HCT116 (cell line): ENCODE measurements at places on chromosomes 7 and 10.

- no peak for DNase-seq
Observed at GRCh38 chr10:131204406-131205152, 106.9 kb downstream of the TCERG1L start.

DNA sequence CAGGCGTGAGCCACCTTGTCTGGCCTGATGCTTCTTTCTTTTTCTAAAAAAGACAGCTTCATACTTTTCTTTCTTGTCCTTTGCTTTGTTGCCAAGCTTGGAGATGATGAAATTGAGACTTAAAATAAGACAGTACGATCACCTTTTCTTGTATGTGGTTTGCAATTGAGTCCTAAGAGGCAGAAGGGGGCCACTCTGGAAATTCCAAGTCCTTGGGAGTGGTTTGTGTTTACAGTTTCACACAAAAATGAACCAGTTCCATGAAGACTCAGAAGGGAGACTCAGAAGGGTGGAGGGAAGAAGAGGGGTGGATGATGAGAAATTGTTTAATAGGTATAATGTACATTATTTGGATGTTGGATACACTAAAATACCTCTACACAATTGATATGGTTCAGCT, 70.7 kb upstream of the TNS3 start:
- no peak for DNase-seq

GRCh38 chr10:126250527-126251310, 137.6 kb downstream of the ADAM12 start:
- DNase-seq = no peak

- no peak for DNase-seq
Observed at GRCh38 chr7:102431617-102432298, 1.6 kb upstream of the ORAI2 start.

- no peak for DNase-seq
Observed at GRCh38 chr10:61899997-61900828, 1.3 kb upstream of the ARID5B start.

DNA sequence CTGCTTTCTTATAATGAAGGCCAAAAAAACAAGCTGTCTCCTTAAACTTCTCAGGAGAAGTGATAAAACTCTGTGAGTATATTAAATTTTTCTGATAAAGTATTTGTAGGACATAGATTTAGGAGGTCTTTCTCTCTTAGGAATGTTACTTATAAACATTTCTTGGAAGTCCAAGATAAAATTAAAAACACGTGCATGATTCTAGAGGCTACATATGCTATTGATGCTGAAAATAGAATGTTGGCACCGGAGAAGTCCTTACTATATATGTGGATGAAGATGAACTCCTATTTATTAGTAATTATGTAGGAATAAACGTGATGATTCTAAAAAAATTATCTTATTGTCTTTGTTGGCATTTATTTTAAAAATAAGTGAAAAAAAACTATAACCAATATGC, 241.3 kb upstream of the LRRTM3 start:
- DNase-seq = no peak

- no peak for DNase-seq
Observed at GRCh38 chr10:98272656-98273055, 4.7 kb upstream of the LOXL4 start.

DNA sequence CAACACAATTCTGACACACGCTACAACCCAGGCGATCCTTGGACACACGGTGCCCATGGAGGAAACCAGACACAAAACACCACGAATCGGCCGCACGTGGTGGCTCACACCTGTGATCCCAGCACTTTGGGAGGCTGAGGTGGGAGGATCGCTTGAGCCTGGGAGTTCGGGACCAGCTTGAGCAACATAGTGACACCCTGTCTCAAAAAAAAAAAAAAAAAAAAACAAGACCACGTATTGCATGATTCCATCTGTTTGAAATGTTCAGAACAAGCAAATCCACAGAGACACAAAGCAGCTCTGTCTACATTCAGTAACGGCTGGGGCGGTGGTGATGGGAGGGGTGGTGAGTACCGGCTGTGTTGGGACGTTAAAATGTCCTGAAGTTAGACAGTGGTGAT, 25.2 kb downstream of the ADAP1 start:
- no peak for DNase-seq

GRCh38 chr10:132575320-132576201, 38.0 kb downstream of the INPP5A start:
- DNase-seq = no peak

GRCh38 chr10:60430836-60431597, 41.3 kb upstream of the ANK3 start:
- DNase-seq = no peak

DNA sequence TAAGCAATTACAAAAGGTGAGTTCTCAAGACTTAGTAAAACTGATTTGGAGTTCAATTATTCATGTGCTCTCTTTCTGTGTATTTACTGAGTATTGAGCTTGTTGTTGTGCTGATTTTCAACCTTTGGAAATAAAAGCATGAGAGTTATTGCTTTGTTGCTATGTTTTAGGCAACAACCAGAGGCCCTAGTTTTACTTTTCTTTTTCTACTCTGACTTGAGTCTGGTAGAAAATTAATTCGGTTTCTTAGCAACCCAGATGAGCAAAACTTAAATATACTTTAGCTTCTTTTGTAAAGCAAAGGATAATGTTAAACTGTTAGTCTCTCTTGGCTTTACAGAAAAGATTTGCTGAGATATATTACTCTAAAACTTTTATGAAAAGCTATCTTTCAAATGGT, 66.4 kb upstream of the SCIN start:
- no peak for DNase-seq

DNA sequence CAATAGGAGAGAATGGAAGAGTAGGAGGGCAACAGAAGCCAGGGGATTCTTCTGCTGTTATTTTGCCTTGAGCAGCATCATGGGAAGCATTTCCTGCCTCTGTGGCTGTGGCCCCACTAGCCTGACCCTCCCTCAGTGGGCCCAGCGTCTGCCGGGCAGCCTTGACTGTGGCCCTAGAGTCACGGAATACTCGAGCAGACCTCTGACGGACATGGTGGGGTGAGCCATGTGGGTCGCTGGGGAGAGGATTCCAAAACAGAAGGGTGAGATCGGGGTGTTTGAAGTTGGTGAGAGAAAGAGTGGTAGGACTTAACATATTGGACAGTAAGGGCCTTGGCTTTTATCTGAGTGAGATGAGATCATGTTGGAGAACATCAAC, 8.3 kb upstream of the PRKAG2 start:
- DNase-seq = no peak

- no peak for DNase-seq
Observed at GRCh38 chr7:103962070-103962469, 27.4 kb downstream of the RELN start.

GRCh38 chr7:50418526-50419290, 31.4 kb downstream of the FIGNL1 start:
- DNase-seq = no peak

DNA sequence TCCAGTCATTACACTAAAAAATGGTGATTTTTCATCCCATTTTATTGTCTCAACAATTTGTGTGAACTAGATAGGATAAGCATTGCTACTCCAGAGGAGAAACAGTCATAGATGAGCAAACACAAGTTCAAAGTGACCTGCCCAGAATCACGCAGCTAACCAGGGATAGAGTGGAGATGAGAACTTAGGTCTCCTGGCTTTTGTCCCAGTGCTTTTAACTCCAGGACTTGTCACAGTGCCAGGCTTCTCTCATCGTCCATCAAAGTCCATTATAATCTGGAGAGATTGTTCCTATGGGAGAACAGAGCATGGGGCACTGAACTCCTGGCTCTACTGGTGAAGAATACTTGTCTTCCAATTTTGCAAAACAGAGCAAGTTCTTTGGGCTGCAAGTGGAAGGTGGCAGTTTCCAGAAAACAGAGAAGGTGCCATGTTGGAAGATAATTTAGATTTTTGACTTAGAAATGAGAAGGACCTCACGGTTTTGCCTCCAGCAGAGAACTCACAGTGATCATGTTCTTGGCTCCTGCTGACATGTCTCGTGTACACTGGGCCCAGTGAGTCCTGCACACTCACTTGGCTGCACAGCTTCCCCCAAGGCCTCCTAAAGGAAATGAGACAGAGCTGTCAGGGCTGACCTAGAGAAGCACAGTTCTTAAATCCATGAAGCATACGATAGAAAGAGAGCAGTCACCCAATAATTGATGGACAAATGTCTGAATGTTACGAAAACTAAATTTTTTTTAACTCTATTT, 322.9 kb upstream of the NRP1 start:
- DNase-seq = no peak

GRCh38 chr10:15739254-15739970, 19.7 kb upstream of the ITGA8 start:
- DNase-seq = no peak

GRCh38 chr10:121244818-121245217, 353.4 kb downstream of the FGFR2 start:
- DNase-seq = no peak
